Activated T-helper 1 cell treated with anti-CD3 and anti-CD28 coated beads, Interleukin-12 subunit alpha, Interleukin-12 subunit beta, Interleukin-2, Interleukin-4 antibody, amounts not matched to agents 30 ng/mL and 10 ng/mL and 1 ng/mL, durations not matched to agents 14 hours and 24 hours and 36 hours (primary cell): ENCODE measurements at places on chromosomes 16 and 17.

DNA sequence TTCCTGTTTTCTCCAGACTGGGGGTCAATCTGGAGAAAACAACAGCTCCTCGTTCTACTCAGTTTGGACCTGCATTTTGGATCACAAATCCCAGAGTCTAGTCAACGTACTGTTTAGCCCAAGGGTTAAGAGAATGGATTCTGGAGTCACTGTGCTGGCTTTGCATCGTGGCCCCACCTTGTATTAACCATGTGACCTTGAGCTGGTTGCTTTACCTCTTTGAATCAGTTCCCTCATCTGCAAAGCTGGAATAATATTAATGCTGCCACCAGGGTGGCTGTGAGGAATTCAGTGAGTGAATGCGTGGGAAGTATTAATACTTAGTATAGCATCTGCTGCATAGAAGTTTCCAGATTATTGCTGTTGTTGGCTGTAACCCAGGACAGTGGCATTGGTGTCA lies 11.3 kb upstream of the DHRS7C start:
- DNase-seq = no peak

- DNase-seq = no peak
Observed at GRCh38 chr16:52265446-52265861, 281.5 kb downstream of the TOX3 start.

DNA sequence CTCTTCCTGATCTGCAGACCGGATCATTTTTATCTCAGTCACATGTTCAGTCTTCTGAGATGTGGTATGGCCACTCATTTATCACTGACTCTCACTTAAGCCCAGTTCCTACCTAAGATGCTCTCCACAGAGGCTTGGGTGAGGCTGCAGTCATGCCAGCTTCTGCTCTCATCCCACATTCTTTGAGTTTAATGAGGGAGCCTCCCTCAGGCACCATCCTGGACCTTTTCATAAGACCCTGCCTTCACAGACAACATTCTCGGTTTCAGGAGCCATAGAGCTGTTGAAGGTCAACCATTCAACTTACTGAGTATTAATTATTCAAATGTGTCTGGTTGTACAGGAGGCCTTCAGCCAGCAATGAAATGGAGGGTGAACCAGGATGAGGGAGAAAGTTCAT lies 23.6 kb upstream of the HNF1B start:
- DNase-seq = no peak

DNA sequence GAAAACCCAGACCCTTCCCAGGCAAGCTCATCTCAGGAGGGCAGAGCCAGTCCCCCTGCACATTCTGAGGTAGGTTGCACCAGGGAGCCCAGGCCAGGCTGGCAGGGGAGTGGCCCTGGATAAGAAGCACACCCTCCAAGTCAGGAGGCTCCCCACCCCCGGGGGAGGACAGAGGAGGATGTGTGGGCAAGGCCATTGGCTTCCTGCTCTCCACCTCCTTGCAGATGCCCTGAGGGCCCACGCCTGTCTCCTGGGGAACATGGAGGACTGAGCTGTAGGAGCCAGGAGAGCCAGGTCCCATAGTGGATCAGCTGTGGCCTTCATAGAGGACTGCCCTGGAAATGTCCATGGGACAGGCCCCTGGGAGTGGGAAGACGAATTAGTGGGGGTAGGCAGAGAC lies 126.7 kb downstream of the IRF8 start:
- no peak for DNase-seq

GRCh38 chr17:37543637-37544052 lies 54.0 kb downstream of the DUSP14 start:
- no peak for DNase-seq

DNA sequence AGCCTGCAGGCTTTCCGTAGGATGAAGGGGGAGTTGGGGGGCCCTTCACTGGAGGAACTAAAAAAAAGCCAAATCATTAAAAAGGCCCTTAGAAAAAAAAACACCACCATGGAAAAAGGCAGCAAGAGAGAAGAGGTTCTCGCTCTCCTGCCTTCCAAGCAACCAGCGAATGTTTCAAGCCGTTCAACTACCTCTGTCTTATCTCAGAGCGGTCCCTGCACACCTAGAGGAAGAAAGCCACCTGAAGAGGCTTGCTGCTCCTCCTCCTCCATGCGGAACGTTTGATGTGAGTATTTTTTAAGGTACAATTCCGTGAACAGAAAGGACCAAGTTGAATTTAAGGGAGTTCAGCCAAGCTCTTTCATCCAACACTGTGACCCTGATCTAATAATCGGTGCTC lies 9.2 kb downstream of the NXN start:
- DNase-seq = no peak

- DNase-seq = no peak
Observed at GRCh38 chr16:84361546-84361945, 6.8 kb upstream of the ATP2C2 start.

DNA sequence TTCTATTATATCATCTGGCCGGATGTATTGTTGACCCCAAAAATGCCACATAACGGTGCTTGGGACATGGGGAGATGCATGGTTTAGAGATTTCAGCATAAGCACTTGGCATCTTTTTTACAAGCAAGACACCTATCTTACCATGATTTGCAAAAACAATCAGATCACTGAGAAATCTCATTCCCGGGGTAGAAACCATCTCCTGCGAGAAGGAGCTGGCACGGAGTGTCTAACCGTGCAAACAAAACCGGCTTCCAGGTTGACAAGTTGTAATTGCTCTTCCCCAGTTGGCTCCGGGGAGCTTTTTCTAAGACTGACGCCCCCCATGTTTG lies 1.0 kb downstream of the SLC16A6 start:
- no peak for DNase-seq

DNA sequence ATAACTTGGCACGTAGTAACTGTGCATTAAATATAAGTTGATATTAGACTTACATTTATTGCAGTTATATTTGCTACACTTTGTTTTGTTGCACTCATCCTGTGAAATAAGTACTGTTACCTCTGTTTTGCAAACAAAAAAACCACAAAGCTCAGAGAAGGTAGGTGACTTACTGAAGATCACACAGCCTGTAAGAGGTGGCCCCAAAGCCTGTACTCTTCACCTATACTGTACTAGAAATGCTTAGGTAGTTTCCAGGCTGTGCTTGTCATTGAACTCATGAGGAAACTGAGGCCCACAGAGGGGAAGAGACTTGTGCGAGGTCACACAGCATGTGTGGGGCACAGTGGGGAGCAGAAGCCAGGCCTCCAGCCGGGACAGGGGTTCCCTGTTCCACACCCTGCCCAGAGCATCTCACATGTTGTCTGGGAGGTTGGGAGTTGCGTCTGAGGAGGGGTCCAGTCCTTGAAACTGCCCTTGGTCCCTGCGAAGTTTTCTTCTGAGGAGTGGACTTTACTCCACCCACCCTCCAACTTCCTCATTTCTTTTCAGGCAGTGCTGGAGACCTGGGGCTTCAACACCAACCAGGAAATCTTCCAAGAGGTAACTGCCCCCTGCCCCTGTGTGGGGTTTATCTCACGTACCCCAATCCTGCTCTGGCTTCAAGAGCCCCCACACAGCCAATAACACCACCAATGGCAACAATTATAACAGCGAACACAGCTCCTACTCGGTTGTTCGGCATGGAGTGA lies 13.0 kb downstream of the CETP start:
- no peak for DNase-seq

DNA sequence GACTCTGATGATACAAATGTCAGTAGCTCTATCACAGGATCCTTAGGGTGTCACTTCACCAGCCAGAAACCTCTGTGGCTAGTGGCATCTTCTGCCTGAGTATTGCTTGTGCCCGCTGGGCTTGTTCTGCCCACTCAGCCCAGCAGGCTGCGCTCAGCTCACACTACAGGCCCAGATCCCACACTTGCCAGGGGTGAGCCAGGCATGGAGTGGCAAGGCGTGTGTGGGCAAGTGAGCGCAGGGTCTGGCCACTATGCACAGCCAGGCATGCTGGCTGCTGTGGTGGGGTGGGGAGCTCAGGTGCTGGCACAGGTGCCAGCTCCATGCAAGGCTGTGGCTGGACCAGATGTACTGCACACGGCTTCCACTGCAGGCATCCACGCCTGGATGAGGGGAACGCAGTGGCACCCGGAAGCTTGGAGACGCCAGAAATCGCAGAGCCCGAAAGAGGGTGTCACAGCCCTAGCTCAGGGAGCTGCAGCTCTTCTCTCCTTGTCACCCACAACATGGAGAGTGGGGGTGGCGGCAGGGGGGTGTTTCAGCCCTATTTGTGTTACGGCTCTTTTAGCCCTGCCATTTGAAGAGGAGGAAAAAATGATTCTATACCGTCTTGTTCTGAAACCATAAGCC lies 10.2 kb downstream of the CFAP97D1 start:
- no peak for DNase-seq

- DNase-seq = no peak
Observed at GRCh38 chr16:21652453-21652852, at the start of gene IGSF6. Gene IGSF6 (minus strand): TSS chr16:21652608. CDS start chr16:21652598, 10 bp downstream.

DNA sequence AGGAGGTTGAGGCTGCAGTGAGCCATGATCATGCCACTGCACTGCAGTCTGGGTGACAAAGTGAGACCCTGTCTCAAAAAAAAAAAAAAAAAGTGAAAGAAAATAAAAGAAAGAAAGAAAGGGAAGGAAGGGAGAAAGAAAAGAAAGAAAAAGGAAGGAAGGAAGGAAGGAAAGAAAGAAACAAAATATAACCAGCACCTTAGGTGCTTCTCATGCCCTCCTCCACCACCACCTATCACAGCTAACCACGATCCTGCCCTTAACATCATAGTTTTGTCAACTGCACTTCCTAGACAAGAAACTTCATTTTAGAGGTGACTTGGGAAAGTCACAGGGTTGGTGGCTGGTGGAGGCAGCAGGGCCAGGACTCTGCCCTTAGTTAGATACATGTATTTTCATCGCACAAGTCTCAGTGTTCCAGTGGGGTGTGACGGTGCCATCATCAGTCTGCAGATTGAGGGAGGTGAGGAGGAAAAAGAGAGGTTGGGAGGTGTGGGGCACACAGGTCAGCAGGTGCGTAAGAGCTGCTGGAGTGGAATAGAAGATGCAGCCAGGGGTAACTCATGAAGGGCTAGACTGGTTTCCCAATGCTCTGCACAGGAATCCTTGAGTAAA lies 10.0 kb downstream of the SUPT4H1 start:
- no peak for DNase-seq
